ENCODE measurements at places on chromosomes 7 and 10.

DNA sequence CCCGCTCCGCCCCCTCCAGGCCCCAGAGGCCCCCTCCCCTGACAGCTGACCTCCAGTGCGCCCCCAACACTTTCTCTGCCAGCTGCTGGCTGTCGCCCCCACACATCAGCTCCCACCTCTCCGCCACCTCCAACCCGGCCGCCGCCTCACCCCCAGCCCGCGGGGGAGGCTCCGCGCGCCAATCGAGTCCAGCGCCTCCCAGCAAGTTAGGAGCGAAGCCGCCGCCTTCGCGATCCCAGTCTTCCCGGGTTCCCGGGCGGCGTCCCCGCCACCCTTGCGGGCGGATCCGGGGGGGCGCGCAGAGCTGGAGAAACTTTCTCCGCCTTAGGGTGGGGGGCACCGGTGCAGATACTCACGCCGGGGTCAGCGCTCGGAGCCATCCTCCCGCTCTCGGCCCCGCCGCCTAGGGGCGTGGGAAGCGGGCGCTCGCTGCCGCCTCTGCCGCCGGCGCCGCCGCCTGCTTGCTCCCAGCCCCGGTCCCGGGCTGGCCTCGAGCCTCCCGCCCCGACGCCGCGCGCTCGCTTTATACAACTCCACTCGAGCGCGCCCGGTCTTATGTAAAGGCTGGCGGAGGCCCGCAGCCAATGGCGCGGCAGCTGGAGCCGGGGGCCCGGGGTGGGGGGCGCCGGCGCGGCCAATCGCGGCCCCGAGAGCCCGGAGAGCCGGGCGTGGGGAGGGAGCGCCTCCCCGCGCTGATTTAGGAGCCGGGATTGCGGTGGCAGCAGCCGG, at the start of gene CRTAC1:
Gene CRTAC1 (minus strand): TSS at position 529 of the 729 bp plus-strand sequence. CDS start 149 bp downstream, at position 380.
- DNase-seq: no peak

DNA sequence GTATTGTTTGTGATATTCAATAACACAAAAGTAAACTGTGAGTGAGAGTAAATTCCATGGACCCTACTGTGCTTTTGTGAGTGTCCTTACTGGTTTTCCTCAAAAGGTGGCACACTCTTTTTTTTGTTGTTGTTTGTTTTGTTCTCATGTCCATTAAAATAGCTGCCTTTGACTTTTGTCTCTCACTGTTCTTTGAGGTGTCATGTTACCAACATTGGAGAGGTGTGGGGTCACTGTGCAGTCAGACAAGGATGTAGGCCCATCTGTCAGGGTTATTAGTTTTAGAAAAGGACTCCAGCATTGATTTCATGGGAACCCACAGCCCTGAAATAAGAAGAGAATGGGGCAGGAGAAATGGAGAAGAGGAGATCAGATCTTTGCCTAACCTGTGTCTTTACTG, 383.1 kb downstream of the SORCS3 start:
- DNase-seq: no peak

DNA sequence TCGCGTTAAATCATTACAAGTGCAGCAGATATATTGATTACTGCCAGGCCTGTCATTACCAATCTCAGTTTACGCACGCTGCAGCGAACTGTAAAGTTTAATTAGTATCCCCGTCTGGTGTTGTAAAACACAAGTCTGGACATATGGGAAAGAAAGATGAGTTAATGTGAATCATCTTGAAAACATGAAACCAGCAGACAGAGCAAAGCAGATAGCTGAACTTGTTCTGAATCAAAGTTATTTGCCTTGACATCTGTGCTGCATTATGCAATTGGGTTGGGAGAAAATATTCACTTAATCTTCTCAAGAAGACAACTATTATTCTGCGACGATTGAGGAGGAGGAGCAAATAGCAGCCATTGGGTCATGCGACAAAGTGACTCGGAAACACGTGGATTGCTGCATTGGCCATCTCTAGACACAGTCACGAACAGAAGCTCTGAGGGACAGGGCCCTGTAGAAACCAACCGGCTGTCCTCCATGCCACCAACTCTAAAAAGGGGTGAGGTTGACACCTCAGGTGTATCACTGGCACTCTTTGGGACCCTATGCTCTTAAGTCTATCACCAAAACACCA, 156.3 kb upstream of the C7orf33 start:
- DNase-seq: no peak

DNA sequence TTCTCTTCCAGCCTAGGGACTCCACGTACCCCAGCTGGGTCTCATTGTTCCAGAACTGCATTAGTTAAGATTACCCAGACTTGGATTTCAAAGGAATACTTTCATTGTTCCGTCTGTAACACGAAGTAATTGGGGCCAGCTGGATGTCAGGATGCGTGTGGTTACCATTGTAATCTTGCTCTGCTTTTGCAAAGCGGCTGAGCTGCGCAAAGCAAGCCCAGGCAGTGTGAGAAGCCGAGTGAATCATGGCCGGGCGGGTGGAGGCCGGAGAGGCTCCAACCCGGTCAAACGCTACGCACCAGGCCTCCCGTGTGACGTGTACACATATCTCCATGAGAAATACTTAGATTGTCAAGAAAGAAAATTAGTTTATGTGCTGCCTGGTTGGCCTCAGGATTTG, 21.0 kb downstream of the LRRC17 start:
- no peak for DNase-seq

DNA sequence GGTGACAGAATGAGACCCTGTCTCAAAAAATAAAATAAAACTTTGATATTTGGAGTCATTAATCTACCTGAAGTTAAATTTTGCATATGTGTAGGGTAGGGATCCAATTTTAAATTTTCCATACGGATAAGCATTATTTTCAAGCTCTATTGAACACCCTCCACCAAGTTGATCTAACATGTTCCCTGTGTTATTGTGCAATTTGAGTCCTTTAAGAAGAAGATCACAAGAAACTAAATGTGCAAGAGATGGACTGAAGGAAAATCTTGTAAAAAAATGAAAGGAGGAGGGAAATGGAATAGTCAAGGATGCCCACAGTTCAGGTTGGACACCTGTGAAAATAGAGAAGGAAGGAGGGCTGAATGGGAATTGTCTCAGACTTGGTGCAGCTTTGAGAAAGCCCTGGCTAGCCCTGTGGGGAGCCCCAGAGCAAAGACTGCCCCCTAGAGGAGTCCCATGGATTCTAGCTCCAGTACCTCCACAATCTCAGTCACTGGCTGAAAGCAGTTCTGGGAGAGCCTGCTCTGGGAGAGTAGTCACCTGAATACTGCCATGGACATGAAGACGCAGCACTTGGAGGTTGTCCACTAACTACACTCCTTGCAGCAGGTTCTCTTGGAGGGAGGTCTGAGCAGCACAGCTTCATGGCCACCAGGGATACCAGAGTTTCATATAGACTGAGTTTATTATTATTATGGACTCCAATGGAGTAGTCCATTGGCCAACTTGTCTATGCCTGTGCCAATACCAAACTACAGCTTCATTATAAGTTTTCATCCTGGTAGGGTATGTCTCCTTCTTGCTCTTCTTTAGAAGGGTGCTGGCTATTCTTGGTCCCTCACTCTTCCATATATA, 5.7 kb upstream of the TIAL1 start:
- peak; percentile 15 for DNase-seq

- no peak for DNase-seq
Observed at GRCh38 chr10:4758256-4758655, 67.8 kb upstream of the AKR1E2 start.

- no peak for DNase-seq
Observed at GRCh38 chr10:13614530-13615332, 28.0 kb downstream of the PRPF18 start.

DNA sequence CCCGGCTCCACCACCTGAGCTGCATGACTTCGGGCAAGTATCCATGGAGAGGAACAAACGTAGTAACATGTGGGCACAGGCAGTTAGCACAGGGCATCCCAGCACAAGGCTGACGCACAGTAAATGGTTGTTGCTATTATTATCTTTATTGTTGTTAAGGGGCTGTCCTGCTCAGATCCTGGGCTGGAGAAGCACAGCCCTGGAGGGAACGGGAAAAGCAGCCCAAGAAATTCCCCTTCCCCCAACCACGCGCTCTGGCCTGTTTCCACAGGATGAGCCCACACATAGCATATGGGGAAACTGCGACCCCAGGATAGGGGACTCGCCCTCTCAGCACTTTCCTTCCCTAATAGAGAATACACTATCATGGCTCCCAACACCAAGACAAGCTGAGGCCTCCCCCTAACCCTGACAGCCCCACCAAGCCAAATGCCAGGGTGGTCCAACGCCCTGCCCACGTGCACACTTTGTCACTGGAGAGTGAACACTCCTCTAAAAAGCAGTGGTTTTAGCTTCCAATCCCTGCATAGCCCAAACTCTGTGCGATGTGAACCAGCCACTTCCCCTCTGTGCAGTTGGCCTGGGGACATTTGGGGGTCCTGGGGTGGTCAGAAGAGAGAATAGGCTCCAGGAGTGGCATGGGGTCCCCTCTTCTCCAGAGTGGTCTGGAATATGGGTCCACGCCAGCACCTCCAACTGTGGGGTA, 11.0 kb downstream of the PSD start:
- DNase-seq: no peak

DNA sequence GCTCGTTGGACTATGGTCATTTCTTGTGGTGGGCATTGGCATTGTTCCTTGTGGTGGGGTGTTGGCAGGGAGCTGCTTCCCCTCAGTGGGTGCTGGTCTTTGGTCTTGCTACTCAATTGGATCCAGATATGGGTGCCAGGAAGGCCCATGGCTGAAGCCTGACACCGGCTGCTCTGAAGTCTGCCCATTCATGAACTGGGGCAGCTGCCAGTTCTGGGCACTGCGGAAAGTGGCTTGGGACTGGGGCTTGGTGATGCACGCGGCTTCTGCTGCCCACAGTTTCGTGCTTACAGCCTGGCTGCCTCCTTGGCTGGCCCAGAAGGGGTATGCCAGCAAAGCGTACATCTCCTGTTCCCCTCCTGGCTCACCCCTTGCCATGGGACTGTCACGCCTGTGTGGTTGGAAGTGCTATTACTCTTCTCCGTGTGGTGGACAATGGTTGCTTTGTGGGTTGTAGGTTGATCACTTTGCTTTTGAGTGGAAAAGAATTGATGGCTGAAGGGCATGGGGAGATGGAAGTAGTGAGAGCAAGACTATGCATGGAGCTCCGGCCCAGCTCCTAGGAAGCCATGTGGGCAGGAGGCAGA, 54.7 kb downstream of the ADAMTS14 start:
- DNase-seq: no peak

DNA sequence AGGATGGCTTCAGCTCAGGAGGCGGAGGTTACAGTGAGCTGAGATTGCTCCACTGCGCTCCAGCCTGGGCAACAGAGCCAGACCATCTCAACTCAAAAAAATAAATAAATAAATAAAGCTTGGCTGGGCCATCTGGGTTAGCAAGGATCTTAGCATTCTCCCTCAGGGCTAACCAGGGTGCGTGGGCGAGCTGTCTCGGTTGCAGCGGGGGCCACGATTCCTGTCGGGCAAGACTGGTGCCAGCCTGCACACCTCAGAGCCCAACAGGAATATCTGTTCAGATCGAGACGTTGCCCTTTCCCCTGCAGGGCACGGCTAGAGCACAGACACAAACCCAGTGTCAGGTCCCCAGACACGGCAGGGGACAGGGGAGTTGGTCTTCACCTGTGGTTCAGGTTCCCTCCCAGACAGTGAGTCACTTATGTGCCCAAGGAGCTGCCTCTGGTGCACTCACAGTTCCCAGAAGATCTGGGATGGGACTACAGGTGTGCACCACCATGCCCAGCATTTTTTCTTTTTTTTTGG, 75.5 kb upstream of the GTF2I start:
- DNase-seq: no peak

DNA sequence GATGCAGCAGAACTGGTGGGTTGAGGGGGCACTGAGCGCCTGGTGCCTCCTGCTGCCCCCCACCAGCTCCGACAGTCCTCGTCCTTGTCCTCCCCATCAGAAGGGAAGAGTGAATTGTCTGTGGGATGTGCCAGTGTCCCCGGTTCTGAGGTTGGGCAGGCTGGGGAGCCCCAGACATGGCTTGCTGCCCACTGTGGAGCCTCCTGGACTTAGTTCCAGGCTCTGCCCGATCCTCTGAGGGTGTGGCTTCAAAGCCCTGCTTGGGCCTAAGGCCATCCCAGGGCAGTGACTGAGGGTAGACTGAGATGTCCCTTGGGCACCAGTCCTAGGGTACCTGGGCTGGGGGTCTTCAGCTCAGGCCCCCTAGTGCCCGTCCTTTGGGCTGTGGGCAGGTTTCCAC, 168.8 kb downstream of the RNF216 start:
- no peak for DNase-seq

DNA sequence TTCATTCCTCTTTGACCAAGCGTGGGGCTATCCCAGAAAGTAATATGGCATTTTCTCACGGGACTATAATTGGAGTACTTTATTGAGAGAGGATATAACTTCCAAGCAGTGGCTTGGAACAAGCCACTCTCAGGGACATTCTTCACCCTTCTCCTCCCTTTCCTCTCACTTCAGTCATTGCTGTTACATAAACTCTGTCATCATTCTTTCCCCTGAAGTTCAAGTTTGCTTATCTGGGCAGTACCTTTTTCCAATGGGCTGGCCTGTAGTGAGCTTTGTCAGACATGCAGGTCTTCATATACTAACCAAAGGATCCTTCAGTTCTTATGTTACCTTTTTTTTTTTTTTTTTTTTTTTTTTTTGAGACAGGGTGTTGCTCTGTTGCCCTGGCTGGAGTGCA, 58.7 kb upstream of the KMT2E start:
- DNase-seq: no peak

- no peak for DNase-seq
Observed at GRCh38 chr7:8702807-8703206, 269.4 kb downstream of the NXPH1 start.

DNA sequence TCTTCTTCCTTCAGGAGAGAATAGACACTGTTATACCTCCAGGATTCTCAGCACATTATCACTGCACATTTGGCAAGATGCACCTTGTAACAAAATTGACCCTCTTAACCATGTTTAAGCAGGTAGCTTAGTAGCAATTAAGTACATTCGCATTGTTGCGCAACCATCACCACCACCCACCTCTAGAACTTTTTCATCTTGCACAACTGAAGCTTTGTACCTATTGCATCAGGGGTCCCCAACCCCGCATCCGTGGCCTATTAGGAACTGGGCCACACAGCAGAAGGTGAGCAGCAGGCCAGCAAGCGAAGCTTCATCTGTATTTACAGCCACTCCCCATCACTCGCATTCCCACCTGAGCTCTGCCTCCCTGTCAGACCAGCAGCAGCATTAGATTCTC, 29.9 kb upstream of the SMURF1 start:
- no peak for DNase-seq

DNA sequence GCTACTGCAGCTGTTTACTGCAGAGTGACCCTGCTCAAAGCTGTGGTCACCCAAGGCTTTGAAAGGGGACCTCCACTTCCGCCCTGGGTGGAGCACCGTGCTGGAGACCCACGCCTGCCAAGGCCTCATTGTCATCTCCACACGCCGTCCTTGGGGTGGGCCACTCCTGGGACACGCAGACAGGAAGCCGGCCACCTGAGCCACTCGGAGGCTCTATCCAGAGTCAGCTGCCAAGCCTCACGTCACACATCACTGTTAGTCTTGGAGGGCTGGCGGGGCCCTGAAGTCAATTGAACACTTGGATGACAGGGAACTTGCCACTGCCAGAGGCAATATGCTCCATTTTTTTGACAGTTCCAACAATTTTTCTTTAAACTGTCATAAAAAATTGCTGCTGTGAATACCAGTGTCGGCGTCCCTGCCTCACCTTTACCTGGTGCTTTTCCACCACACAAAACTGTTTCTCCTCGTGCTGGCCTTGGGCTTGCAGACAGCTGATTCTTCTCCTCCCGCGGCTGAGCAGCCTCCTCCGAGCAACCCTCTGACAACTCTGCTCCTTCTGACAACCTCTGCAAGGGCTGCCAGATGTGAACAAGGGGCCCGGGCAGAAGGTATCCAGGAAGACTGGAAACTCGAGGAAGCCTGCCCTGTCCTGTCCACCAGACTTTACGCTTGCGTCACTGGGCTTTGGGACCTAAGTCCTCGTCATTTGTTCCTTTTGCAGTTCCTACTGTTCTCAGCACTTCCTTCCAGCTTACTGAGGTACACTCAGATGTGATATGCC, 81.9 kb downstream of the EGFR start:
- DNase-seq: no peak

Measured in stimulated activated CD4-positive, alpha-beta T cell treated with anti-CD3 and anti-CD28 coated beads, TNF-alpha, amount 100 ng/mL, for 48 hours (primary cell).